Stimulated activated CD4-positive, alpha-beta T cell treated with anti-CD3 and anti-CD28 coated beads, Interleukin-4, amount 100 ng/mL, for 1 hour (primary cell): ENCODE measurements at places on chromosomes 2 and 18.

GRCh38 chr2:9060819-9061218 lies 57.3 kb upstream of the MBOAT2 start:
- DNase-seq: no peak

DNA sequence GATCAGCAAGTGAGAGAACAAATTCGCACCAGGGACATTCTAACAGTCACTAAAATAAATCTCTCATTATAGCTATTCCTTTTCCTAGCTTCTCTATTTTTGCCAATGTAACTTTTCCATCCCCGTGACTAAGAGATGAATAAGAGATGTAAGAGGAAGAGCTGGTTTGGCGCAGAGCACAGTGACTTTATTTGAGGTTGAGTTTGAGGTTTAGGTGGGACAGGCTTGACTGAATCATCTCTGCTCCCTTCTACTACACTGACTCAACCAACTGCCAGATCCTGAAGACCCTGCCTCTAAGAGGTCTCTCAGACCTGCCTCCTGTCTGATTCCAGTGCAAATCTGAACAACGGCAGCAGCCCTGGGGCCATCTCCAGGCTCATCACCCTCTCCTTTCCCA lies 28.0 kb downstream of the RFX8 start:
- no peak for DNase-seq

- DNase-seq: no peak
Observed at GRCh38 chr2:32887125-32887524, 59.6 kb upstream of the LTBP1 start.

GRCh38 chr2:217993817-217994463 lies 8.9 kb downstream of the TNS1 start:
- DNase-seq: peak; percentile 64

DNA sequence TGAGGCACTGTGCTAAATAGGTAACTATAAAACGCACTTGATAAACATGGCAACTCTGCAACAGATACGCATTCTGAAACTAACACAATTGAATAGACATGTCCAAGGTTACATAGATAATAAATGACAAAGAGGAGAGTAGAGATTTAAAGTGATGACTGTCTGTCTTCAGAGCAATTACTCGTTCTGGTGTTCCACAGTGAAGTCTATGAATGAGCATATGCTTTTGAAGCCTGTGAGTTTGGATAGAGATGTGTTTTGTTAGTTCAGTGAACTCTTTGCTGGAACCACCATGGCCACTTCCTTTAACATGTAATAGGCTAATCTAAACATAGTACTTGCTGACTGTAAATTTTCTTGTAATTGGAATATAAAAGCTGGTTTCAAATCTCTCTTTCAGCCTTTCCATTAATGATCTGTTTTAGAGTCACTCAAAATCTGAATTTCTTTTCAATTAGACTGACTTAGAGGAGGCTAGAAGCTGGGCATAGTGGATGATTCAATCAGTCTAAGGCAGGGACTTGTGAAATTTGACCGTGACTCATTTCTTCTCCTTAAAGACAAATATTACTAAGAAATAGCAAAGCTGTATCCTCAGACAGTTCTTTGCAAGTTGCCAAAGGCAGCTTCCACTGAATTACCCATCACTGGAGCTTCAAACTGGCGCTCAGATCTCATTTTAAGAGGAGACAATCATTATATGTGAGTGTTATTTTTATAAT lies 1130.1 kb upstream of the CELF4 start:
- no peak for DNase-seq

DNA sequence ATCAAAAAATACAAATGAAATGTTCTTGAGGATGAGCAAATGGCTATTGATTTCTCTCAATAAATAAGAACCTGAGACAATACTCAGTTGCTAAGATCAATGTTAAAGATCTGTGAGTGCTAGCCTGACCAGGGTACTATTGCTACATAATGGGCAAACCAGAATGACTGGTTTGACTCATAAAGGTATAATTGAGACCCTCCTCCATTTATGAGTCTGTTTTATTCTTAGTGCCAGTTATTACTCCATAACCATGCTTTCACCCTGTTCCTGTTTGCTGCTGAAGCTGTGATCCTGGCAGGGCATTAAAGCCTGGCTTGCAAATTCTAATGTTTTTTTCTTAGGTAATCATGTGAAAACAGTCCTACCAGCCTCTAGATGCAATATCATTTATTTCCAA lies 56.6 kb upstream of the PPM1B start:
- DNase-seq: no peak

DNA sequence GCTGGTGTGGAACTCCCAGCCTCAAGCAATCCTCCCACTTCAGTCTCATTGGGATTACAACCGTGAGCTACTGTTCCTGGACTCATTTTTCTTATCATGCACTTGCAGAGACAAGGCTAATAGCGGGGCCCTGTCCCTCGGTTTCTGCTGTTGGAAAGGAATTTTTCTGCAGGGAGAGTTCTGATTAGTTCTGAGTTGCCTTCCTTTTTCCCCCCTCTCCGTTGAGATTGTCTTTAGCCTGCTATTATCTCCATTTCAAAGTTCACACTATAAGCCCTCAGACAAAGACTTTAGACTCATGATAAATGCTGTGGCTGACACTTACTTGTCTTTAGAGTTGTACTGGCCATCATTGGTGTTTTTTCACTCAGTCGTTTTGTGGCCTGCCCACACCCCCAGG lies 97.2 kb downstream of the NCOA1 start:
- no peak for DNase-seq

DNA sequence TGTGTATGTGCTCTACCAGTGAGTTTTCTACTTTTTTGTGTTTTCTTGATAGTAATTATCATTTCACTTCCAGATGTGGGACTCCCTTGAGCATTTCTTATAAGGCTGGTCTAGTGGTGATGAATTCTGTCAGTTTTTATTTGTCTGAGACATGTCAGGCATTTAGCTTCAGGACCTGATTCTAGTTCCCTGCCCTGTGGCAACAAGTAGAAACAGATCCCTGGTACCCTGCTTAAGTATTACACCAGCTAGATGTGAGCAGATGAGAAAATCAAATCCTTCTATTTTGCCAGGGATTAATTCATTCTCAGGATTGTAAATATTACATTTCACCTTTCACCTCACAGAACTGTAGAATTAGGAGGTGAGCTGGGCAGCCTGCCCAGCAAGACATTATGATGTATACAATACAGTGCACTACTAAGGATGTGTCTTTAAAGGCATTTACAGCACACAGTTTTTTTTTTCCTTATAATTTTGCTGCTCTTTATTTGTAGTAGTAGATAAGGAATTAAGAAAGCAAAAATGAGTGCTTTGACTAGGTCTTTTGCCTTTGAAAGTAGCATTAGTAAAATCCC lies 35.1 kb downstream of the GALM start:
- no peak for DNase-seq

DNA sequence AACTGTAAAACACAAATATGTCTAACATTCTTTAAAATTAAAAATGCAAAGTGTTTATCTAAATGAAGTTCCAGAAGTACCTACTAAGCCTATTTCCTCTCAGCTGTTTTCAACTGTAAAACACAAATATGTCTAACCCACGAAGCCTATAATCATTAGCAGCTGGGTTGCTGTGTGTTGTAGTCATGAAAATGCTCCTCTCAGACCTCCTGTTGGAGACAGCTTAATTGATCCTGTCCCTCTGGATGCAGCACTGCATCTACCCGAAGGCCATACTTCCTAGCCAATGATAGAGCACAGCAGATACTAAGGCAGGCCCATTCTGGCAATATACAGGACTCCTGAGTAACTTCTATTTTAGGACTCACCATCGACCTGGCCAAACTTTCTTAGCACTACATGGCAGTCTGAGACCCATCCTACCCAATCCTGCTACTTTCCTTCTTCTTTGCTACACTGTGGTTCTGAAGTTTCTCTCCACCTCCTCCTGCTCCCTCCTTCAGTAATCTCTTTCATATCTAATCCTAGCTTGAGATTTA lies 92.5 kb upstream of the RBBP8 start:
- no peak for DNase-seq

- DNase-seq: no peak
Observed at GRCh38 chr2:220646424-220646823, 925.7 kb downstream of the EPHA4 start.

GRCh38 chr2:226497146-226497909 lies 302.3 kb downstream of the IRS1 start:
- no peak for DNase-seq

GRCh38 chr18:47549021-47549540 lies 297.6 kb upstream of the SKOR2 start:
- DNase-seq: no peak

DNA sequence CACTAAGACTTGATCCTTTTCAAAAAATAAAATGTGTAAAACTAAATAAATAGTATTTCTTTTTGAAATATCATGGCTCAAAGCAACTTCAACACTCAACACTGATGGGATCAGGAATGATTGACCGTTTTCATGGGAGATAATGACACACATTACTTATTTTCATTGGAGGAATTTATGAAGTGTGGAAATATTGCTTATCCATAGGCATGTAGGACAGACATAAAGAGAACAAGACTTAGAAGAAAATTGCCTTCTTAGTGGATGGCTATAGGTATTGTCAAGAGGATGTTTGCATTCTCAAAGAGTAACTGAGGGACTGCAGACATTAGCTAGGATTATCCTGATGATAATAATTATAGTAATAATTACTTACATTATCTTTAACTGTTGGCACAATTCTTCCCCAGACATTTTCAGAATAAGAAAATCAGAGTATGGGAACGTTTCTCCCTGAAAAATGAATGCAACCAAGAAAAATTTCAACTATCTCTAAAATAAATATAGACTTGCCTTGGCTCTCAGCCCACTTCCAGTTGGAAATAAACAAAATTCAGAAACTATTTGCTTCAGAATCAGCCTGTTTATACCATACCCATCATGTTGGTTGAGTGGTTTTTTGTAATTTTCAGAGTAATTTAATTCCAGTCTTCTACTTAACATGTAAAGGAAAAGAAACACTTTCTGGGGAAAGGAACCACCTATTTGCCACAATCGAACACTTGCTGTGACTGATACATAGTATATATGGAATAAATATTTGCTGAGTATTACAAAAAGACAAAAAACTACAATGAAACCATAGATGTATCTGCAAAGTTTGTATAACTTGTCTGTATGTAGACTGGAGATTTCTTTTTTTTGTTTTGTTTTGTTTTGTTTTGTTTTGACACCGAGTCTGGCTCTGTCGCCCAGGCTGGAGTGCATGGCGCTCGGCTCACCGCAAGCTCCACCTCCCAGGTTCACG lies 165.7 kb downstream of the TMX3 start:
- DNase-seq: no peak

GRCh38 chr18:57660961-57661360 lies 39.3 kb upstream of the NARS1 start:
- no peak for DNase-seq

DNA sequence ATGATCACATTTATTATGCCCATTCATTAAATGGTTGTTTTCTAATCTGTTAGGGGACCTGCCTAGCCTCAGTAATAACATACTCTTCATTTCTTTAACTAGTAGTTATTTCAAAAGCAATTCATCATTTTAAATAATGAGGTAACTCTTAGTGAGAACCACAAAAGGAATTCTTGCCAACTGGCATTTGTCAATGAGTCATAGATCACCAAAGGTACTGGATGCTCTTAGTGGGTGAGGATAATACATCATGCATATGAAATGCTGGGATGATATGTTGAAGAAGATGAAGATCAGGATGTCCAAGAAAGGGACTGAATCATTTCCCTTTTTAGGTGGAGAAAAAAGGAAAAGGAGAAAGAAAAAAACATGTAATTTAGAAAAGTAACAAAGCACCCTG lies 826.2 kb upstream of the DDX18 start:
- DNase-seq: no peak

DNA sequence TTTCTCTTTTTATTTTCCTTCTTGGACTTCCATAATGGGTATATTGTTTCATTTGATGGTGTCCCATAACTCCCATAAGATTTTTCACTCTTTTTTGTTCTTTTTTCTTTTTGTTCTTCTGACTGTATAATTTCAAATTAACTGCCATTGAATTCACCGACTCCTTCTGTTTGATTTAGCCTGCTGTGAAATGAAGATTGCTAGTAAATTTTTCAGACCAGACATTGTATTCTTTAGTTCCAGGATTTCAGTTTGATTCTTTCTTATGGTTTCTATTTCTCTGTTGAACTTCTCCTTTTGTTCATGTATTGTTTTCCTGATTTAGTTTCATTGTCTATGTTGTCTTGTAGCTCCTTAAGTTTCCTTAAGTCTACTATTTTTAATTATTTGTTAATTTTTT lies 87.6 kb upstream of the SPOPL start:
- no peak for DNase-seq

- DNase-seq: no peak
Observed at GRCh38 chr18:43571078-43571689, 293.9 kb upstream of the SYT4 start.

DNA sequence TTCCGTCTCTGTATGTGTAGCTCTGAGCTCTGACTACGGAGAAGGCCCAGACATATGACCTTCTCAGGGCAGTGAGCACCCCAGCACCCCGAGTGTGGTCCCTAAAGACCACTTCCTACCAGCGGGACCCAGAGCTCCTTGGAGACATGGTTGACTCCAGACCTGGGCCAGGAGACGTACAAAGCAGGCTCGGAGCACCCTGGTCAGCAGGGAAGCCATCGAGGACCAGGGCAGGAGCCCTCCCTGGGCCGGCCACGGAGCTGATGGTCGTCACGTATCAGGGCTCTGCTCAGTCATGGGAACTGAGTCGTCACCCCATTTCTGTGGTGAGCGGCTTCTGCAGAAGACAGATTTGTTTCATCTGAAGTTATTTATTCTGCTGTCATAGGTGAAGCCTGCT lies 12.8 kb upstream of the NEU4 start:
- DNase-seq: no peak

- DNase-seq: no peak
Observed at GRCh38 chr18:10059610-10060468, 146.0 kb downstream of the VAPA start.

DNA sequence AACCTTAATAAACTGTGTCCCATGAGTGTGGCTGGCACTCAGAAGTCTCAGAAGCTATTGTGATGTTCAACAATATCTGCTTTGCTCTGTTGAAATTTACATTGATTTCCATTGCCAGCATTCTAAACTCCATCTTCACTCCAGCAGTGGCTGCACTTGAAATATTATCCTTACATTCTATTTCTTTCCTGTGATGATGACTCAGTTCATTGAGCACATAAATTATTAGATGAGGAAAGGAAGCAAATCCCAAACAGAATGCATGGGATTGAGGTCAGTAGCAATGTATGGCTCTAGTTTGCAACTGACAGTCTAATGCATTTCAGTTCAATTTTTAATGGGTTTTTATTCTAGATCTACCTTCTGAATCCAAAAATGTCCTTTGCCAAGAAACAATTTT lies 92.4 kb upstream of the TTN start:
- no peak for DNase-seq

GRCh38 chr2:160322320-160322719 lies 122.2 kb upstream of the ITGB6 start:
- no peak for DNase-seq

DNA sequence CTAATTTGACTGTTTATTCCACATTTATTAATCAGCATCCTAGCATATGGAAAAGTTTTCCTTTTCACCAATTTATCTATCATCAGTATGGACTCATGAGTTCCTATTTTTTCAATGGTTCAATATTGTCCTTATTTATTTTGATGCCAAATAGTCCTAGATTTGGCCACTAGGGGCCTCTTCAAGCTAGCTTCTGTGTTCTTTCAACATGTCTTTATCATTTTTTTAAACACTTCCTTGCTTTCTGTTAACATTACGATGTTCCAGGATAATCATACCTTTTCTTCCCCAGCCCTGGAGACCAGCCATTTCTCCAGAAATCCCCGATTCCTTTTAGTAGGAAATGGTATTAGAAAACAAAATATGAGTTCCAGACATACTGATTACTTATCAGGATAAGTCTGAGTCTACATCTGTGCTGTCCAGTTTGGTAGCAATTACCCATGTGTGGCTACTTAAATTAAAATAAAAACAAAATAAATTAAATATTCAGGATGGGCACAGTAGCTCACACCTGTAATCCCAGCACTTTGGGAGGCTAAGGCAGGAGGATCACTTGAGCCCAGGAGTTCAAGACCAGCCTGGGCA lies 70.6 kb downstream of the RPE start:
- DNase-seq: no peak
